ENCODE measurements at places on chromosomes 16 and 17.

- DNase-seq = no peak
Observed at GRCh38 chr16:72013888-72014581, 5.5 kb downstream of the DHODH start.

- DNase-seq = no peak
Observed at GRCh38 chr17:38742411-38743308, 5.5 kb downstream of the PCGF2 start.

DNA sequence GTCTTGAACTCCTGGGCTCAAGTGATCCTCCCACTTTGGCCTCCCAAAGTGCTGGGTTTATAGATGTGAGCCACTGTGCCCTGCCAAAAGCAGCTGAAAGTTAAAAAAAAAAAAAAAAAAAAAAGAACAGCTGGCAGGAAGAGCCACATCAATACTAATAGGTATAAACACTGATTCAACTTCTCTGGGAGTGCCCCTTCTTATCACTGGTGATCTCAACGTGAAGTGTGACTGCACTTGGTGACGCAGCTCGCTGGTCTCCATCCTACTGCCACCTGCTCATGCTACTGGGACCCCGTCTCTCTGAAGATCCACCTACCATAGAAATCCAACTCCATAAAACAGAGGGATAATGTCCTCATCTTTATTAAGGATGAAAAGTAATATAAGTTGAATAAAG, 40.8 kb downstream of the RNF157 start:
- DNase-seq = no peak

GRCh38 chr17:49691086-49691676, 13.3 kb upstream of the SPOP start:
- no peak for DNase-seq

DNA sequence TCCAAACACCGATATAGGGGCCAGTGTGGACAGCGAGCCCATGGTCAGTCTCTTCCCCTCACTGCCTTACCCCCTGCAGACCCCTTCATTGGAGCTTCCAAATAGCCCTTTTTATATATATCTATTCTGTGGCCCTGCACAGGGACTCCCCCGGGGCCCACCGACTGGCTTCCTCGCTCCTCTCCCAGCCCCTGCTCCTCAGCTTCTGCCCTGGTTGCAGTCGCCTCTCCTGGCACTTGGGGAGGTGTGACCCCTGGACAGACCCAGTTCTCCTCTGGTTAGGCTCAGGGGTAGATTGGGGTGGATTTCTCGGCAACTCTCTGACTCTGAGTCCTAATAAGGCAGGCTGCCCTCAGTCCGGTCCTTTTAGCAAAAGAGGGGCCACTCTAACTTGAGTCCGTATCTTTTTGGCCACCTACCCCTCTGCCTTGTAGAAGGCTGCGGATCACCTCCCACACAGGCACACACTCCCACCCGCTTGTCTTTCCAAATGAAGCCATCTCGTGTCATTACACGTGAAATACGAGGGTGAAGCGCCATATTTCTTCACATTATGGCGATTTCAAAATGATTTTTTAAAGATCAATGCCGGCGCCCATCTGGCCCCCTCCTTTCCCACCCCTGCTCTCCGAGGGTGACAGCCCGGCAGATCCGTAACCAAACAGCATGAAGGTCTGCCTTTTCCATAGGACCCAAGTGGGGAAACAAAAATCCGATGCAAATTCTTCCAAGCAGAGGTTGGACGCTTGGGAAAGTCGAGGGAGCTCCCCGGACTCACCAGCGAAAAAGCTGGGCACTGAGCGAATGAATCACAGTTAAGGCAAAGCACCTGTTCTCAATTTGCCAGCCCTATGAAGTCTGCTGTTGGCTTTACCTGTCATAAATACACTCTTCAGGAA, 1.7 kb upstream of the HOXB9 start:
- DNase-seq = no peak

GRCh38 chr16:77288222-77288621, 89.0 kb downstream of the SYCE1L start:
- no peak for DNase-seq

- no peak for DNase-seq
Observed at GRCh38 chr17:56595108-56595418, 1.6 kb downstream of the NOG start.

DNA sequence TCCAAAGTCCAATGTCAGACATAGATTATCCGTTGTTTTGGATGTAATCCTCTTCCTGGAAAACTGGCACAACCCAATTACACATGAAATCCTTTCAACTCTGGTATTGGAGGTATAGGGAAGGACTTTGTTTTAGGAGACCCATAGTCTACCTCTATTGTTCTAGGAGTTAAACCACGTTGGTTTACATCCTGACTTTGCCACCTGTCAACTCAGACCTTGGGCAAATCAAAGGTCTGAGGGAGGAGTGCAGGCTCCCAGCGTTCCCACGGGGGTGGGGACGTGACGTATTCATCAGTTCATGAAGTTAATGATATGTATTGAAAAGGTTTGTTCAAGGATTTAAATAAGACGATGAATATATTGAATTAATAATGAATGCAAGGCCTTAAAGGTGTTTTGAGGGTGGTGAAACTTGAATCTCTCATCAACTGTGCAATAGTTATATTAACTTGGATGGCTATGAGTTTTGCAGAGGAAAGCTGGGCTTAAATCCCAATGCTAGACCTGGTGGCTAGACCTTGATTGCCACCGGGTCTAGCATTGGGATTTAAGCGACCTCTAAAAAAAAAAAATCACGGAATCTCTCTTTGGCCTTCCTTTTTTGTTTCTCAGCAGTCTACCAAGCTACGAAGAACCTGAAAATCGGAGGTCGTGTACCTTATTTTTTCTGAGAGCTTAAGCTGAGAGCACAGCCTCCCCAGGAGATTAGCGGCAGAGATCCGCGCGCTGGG, 744 bp upstream of the NF1 start:
- DNase-seq = peak; percentile 37

- DNase-seq = no peak
Observed at GRCh38 chr16:84247331-84247730, 7.5 kb upstream of the KCNG4 start.

All from SW480 (cell line).